Effector memory CD4-positive, alpha-beta T cell (primary cell): ENCODE measurements at places on chromosomes 12 and 14.

DNA sequence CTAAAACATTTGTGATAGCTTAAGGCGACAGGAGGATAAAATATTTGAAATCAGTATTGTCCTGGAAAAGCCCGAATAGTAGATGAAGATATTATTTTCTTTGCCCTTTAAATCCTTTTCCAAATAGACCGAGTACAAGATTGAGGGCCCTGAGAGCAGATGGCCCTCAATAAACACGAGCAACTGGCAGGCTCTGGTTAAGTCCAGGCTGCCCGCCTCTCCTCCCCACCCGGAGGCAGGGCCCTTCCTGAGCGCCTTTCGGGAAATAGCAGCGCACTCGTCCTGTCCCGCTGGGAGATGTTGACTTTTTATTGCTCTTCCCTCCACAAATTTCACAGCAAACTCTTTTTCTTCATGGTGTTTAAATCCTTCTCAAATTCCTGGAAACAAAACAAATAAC, 50.8 kb upstream of the MAX start:
- H3K27me3 ChIP-seq: no peaks in the 10 kb centered on the region
- H3K4me1 ChIP-seq: no peaks in the 10 kb centered on the region
- H3K4me3 ChIP-seq: no peak overlapping the region
- no peaks in the 10 kb centered on the region for H3K36me3 ChIP-seq
- DNase-seq: no peak
- H3K27ac ChIP-seq: no peak overlapping the region

- H3K27ac ChIP-seq: no peak overlapping the region
- H3K4me3 ChIP-seq: no peak overlapping the region
- no peaks in the 10 kb centered on the region for H3K4me1 ChIP-seq
- no peaks in the 10 kb centered on the region for H3K36me3 ChIP-seq
- H3K27me3 ChIP-seq: no peaks in the 10 kb centered on the region
These were observed 649.0 kb downstream of the TMTC2 start for GRCh38 chr12:83335748-83336147.

GRCh38 chr12:133172491-133172890, 8.8 kb upstream of the ZNF268 start:
- no peak for DNase-seq
- H3K4me3 ChIP-seq: no peak overlapping the region
- no peaks in the 10 kb centered on the region for H3K27me3 ChIP-seq
- no peaks in the 10 kb centered on the region for H3K36me3 ChIP-seq
- H3K4me1 ChIP-seq: no peaks in the 10 kb centered on the region

- DNase-seq: no peak
- no peak overlapping the region for H3K27ac ChIP-seq
- no peaks in the 10 kb centered on the region for H3K36me3 ChIP-seq
- H3K4me1 ChIP-seq: no peaks in the 10 kb centered on the region
- H3K4me3 ChIP-seq: no peak overlapping the region
These were observed 95.9 kb upstream of the PPP2R5C start for GRCh38 chr14:101665478-101666078.

GRCh38 chr12:71726548-71726947, 28.1 kb upstream of the RAB21 start:
- DNase-seq: no peak
- H3K36me3 ChIP-seq: no peaks in the 10 kb centered on the region
- no peak overlapping the region for H3K27ac ChIP-seq
- H3K4me3 ChIP-seq: no peak overlapping the region
